ENCODE measurements at places on chromosomes 6 and 20.

DNA sequence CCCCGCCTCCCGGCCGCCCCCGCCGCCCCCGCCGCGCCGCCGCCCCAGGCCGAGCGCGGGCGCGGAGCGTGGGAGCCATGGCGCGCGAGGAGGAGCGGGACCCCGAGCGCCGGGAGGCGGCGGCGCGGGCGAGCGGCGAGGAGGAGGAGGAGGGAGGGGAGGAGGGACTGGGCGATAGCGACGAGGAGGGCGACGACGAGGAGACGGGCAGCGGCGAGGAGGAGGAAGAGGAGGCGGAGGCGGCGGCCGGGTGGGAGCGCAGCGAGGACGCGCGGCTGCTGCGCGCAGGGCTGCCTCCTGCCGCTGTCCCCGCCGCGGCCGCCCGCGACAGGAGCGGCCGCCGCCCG, at the start of gene SLC24A3:
Gene SLC24A3 (plus strand): TSS at position 174 of the 347 bp plus-strand sequence.
- DNase-seq: peak; percentile 54

DNA sequence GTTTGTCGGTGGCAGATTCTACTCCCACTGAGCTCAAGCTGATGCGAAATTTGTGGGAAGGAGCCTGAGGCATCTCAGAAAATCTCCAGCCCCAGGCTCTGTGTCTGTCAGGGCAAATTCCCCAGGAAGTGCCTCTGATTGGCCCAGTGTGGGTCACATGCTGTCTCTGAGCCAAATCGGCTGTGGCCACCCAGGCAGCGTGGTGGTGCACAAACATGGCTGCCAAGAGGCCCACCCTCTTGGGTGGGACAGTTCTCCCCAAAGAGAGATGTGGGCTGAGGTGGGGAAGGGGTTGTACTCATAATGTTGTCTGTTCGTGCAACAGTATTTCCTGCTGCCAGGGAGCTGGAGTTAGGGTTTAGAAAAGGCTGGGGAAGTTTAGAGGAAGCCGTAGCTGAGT, 130.6 kb downstream of the BMP7 start:
- no peak for DNase-seq

- DNase-seq: peak; percentile 12
Measured at GRCh38 chr20:1555952-1556351, 1.6 kb downstream of the SIRPD start.

GRCh38 chr20:38278131-38278530, 17.6 kb upstream of the KIAA1755 start:
- peak; percentile 100 for DNase-seq

DNA sequence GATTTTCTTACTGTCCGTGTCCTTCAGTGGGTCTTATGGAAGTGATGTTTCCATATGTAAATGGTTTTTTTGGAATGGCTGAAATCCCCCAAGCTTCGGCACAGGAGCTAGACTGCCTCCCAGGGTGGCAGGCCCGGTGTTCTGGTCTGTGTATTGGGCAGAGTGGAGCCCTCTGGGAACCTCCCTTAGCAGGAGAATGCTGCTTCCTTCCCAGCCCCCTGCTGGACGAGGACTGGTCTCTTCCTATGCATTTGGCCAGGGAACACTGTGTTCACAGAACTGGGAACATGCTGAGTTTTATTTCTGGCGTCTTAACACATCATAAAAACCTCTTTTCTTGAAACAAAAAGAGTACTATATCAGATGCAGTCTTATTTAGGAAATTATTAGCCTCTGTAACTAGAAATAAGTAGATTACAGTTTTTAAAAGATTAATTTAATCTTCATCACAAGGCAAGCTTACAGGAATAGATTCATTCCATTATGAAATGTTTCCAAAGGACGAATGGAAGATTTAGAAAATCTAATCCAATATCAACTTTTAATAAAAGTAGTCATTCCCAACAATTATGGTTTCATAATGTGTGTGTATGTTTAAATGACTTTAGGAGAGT, 56.6 kb downstream of the SYTL3 start:
- DNase-seq: peak; percentile 77

- no peak for DNase-seq
Measured at GRCh38 chr20:36333841-36334240, 27.7 kb downstream of the DLGAP4 start.

- no peak for DNase-seq
Measured at GRCh38 chr6:105550955-105551620, 148.2 kb upstream of the PREP start.

DNA sequence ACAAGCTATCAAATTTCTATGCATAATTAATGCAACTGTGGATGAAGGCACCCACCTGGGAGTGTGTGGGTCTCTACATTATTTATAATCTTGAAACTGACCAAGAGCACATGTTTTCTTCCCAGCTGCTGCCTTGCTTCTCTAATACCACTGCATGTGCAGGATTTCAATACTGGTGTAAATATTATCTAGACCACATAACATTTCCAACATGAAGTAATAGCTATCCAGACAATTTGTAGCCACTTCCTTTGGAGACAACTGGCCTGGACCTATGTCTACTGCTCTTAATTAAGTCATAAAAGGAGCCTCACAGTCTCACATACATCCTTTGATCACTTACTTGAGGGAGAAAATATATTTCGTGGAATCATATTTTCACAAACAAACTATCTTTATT, 180.7 kb downstream of the HIVEP2 start:
- DNase-seq: no peak

- no peak for DNase-seq
Measured at GRCh38 chr6:159719287-159719686, 8.0 kb upstream of the WTAP start.

DNA sequence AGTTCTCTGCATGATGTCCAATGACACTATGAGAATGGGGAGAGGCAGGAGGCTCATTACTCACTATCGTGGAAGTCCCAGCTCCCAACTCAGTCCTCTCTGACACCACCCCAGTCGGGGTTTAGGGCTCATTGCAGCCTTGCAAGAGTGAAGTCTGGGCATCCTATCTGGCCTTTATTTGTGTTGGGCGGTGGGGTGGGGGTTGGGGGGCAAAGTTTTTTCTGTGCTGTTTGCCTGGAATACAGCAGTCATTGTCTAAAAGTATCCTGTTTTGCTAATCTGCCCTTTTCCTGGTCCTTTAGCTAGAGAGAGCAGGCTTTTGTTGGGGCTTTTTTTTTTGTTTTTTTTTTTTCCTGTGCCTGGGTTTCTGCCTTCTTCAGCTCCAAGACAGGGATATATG, 174.2 kb downstream of the MYLK4 start:
- no peak for DNase-seq

DNA sequence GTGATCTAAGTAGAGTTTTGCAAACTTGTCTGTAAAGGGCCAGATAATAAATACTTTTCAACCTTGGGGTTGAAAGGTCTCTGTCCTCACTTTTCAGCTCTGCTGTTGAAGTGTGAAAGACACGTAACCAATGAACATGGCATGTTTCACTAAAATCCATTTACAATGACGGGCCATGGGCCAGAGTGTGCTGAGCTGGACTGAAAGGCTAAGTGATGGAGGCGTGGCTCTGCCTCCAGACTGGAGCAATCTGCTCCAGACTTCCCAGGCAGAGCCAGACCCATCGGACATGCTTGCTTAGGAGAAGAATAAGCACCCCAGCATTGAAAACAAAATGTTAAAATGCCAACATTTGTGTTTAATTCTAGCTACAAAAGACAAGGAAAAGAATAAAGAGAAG, 41.4 kb downstream of the SCAND1 start:
- no peak for DNase-seq

DNA sequence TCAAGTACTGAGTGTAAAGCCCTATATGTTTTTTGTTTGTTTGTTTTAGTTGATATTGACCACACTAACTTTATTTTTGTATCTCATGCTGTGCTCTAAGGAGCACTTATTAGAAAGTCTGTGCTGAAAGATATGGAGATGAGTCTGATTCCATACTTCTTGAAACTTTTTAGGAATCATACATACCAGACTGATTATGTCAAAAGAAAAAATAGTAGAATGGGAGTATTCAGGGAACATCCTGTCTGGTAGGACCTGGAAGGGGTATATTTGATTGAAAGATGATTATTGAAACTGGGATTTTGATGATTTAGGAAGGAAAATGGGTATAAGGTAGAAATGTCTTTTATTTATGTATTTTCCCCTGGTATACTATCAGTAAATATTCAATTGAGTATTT, 111.4 kb downstream of the QKI start:
- DNase-seq: no peak

- peak; percentile 92 for DNase-seq
Measured at GRCh38 chr6:104859225-104860146, at the start of gene HACE1. TSS of gene HACE1 (minus strand) at chr6:104859919. CDS start at chr6:104859642, 277 bp downstream.

DNA sequence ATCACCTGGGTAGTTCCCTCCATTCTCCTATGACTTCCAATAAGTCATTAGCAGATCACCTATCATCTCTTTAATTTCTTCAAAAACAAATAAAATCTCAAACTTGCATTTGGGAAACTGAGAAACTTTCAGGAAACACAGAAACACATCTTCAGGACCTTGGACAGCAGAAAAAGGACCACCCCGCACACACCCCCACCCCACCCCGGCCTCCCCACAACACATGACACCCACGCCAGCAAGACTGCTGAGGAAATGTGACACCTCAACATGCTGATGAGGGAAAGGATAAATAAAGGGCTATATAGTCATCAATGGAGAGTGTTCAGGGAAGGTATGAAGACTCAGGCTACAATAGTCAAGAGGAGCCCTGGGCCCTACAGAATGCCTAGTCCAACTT, 15.6 kb upstream of the TRIM39 start:
- no peak for DNase-seq

- DNase-seq: no peak
Measured at GRCh38 chr6:6701864-6702263, 113.3 kb downstream of the LY86 start.

- peak; percentile 39 for DNase-seq
Measured at GRCh38 chr6:142821860-142822259, 123.1 kb downstream of the HIVEP2 start.

GRCh38 chr6:160297310-160297709, 38.7 kb upstream of the SLC22A2 start:
- DNase-seq: peak; percentile 12

DNA sequence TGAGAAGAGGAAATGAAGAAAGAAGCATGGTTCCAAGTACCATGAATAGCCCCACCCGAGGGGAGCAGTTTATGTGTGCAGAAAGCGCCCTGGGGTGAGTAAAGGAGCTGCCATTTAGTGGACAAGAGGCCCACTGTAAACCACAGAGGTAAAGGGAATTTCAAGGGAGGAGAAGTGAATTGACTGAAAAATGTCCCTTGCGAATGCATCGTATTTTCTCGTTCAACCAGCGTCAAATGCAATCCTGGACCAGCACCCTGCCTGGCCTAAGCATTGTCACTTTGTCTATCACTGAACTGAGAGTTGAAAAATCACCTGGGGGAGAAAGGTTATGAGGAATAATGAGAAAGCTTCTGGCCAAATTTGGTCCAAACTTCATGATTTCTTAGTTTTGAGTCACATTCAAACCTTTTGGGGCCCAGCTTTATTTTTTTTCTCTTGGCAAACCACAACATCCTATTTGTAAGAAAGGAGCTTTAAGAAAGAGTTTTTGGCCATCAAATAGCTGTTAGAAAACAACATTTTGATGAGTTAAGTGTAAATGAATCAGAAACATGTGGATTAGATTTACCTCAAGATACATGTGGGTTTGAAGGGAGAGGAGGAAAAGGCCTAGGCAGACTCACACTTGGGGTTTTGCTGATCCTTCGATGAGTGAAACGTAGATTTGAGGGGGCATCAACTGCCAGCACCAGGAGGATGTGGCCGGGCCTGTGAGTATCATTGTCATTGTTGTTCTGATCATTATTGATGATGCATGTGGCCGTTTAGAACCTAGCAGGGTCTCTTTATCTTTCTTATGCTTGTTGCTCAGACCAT, 214.0 kb downstream of the CLIC5 start:
- DNase-seq: no peak

DNA sequence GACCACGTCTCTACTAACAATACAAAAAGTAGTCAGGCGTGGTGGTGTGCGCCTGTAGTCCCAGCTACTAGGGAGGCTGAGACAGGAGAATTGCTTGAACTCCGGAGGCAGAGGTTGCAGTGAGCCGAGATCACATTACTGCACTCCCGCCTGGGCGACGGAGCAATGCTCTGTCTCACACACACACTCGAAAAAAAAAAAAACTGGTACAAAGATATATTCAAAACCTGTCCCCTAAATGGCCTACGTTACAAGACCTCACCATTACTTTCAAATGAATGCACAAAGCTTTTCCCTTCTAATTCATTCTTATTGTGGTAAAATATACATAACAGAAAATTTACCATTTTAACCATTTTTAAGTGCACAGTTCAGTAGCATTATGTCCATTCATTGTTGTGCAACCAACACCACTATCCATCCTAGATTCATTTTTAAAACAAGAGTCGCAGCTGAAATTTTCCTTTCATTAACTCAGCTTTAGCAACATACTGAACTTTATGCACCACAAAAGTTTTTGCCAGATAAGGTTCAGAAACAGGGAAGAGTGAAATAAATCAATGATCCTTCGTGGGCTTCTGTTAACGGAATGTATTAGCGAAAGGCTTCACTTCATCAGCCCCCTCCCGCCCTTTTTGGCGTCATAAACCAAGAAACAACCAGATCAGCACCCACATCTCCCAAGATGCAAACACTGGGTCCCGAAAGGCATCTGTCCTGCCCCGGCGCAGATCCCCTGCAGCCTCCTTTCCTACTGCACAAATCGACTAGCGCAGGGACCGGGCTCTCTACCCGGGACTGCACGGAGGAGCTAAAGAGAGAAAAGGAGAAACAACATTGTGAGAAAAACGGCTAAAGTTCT, 825 bp upstream of the FAM135A start:
- no peak for DNase-seq

DNA sequence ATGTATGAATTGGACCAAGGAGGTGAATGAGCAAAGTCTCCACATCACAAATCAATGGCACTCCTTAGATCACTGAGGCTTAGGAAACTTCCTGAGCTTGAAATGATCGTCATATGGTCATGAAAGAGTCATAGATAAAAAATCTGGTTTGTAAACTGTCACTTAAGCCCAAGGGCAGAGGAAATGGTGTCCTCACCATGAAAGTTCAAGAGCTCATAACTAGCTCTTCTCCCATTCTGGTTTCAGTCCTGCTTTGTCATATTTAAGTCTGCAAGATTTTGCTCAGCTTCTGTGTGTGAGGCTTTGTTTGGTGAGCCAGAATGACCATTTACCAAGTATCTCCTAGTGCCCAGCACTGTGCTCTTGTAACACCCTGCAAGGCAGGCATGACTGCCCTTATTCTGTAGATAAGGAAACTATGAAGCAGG, 60.5 kb downstream of the GJA10 start:
- DNase-seq: no peak

- no peak for DNase-seq
Measured at GRCh38 chr20:50514750-50515149, 4.6 kb downstream of the PTPN1 start.

GRCh38 chr6:108368431-108369030, 73.7 kb downstream of the AFG1L start:
- peak; percentile 45 for DNase-seq

GRCh38 chr6:140537834-140538705, 1163.6 kb upstream of the CITED2 start:
- no peak for DNase-seq

DNA sequence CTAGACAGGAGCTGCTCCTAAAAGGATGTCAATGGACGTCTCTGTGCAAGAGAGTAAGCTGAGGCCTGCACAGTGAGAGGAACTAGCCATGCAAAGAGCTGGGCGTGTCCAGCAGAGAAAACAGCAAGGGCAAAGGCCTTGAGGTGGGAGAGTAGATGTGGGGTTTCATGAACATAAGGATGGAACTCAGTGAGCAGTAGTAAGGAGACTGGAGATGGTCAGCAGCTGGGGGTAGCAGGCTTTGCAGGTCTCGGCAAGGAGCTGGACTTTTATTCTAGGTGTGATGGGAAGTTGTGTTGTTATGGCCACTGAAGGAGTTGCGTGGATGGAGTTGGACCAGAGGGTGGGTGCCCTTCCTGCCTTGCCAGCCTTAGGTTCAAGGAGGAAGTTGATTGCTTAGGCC, 90.7 kb upstream of the SIRPA start:
- no peak for DNase-seq
